Uterus (tissue), 4 donors: ENCODE measurements at places on chromosomes 1 and 21. TPM values are rescaled to one million over a fixed set of nuclear protein-coding genes. Genes with fewer than 3 reads are reported as not detected.

Gene ENAH
- total RNA-seq, result 109 TPM

Gene KRTAP13-2
- total RNA-seq, result not detected

Gene CYYR1
- 83.8 TPM for total RNA-seq

Gene GUCA2A
- total RNA-seq, result not detected

Gene PTTG1IP
- 168 TPM for total RNA-seq

Gene PLEKHA6
- total RNA-seq, result 9.4 TPM

Gene KCNE2
- not detected for total RNA-seq

DNA sequence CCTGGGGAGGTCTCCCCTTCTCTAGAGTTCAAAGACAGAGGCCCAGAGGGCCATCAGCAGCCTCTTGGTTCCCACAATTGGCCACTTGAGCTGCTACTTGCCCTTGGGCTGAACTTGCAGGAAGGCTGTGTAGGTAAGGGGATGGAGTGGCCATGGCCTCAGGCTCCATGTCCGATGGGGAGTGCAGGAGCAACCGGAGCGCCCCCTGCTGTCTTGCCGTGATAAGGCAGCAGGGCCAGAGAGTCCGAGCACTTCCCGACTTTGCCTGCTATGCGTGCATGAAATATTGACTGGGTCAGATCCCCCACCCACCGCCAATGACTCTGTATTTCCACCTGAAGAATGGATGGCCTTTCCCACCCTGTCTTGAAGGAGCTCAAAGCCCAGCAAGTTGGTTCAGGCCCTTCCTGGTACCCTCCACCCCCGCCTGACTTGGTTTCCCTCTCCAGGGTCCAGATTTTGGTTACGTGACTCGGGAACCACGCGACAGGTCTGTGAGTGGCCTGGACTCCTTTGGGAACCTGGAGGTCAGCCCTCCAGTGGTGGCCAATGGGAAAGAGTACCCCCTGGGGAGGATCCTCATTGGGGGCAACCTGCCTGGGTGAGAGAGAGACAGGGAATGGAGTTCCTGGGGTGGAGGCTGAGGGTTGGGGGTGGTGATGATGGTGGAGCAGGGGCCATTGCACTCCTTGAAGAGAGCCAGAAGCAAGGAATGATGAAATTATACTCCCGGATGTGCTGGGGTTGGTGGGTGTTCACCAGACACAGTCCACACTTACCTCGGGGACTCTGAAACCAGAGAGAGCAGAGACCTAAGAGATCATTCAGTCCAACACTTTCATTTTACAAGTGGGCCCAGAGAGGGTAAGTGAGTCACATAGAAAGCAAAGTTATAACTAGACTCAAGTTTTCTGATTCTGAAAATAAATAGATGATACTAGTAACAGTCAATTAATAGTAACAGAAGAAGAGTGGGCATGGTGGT lies 25.6 kb downstream of the PADI3 start:
- no peak for DNase-seq

- DNase-seq, result no peak
Observed at GRCh38 chr1:90671741-90672140, 45.4 kb downstream of the BARHL2 start.

- DNase-seq, result no peak
Observed at GRCh38 chr1:68218490-68218889, 13.8 kb downstream of the WLS start.

GRCh38 chr1:26862781-26863684 lies at the start of gene SFN:
SFN (plus strand) TSS chr1:26863149; CDS start chr1:26863213, 64 bp downstream.
- DNase-seq, result no peak

DNA sequence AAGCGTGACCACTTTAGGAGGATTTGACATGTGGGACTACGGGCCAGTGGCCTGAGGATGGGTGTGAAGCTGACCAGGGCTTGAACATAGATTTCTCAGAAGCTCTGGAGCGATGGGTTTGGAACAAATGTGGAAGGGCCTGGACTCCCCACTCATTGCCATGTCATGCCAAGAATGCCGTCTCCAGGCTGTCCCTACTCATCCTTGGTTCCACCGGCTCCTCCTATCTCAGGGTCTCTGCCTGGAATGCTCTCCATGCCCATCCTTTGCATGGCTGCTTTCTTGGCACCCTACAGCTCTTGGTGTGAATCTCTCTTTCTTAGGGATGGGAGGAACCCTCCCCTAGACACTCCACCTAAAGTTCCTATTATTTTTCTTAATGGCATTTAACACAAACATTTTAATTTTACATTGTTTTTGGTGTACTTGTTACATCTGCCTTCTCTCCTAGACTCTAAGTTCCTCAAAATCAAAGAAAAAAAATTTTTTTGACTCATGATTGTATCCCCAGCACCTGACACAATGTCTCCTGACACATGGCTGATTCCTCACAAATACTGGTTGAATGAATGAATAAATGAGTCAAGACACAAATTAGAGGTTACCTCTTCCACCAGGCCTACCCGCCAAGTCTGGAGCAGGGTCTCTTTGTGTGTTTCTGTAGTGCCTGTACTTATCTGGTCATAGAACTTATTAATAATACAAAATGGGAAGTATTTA lies 114.5 kb downstream of the OMA1 start:
- DNase-seq, result no peak

GRCh38 chr1:39397487-39397886 lies 93.9 kb upstream of the BMP8A start:
- DNase-seq, result no peak

DNA sequence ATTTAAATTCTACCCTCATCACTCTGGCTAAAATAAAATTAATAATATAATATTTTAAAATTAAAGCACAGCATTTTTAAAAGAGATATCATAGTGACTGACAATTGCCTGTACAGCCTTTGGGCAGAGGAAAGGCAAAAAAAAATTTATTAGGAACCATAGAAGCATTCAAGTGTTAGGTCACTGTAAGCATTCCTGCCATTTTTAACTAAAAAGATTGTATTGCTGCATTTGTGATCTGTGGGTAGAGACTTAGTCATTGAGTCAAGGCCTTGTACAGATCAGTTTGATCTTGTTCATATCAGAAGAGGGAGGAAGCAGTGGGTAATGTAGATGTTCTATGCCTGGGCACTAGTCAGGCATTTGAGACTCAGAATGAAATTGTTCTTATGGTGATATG lies 109.9 kb downstream of the LYPLAL1 start:
- DNase-seq, result no peak

GRCh38 chr1:227454686-227455085 lies 108.7 kb upstream of the ZNF678 start:
- no peak for DNase-seq

DNA sequence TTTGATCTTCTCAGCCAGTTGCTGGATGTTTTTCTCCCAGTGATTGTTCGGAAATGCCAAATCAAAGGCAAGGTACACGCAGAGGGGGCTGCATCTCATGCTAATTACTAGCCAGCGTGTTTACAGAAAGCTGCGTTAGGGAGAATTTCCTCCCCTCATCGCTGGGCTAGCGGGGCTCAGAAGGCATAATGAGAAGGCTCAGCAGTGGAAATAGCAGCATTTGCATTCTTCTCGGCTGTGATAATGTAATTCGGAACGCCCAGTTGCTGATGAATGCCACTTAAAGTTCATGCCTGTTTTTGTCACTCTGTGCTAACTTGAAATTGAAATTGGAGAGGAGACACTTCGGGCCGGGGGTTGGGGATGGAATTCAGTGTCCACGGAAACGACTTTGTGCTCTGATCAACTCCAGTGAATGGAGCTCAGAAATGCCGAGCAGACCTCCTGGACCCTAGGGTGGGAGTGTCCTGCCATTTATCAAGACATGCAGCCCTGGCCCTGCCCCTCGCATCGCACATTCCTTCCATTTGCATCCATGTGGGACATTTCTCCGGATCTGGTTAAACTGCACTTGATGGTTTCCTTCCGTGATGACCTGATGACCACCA lies 313.4 kb upstream of the C1orf174 start:
- no peak for DNase-seq

GRCh38 chr21:15124731-15125130 lies 59.9 kb upstream of the NRIP1 start:
- no peak for DNase-seq

DNA sequence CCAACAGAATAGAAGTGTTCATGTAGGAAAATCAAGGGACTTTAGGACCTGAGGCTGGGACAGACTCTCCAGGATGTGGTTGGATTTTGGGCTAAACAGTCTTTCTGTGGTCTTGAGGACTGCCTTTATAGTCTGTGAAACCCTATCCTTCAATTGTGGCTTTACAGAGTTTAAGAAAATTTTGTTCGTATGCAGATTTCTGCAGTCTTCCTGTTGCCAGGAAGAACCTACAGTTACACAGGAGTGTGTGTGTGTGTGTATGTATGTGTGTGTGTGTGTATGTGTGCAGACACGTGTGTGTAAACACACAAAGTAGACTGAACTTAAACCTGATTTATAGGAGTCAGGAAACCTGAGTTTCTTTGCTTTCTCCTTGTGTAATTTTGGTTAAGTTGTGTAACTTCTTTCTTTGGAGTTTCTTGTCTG lies 22.8 kb downstream of the NEK7 start:
- no peak for DNase-seq

- DNase-seq, result peak; percentile 43
Observed at GRCh38 chr21:39788383-39788782, 43.4 kb downstream of the IGSF5 start.

GRCh38 chr1:7454052-7454815 lies 316.9 kb upstream of the VAMP3 start:
- DNase-seq, result no peak

DNA sequence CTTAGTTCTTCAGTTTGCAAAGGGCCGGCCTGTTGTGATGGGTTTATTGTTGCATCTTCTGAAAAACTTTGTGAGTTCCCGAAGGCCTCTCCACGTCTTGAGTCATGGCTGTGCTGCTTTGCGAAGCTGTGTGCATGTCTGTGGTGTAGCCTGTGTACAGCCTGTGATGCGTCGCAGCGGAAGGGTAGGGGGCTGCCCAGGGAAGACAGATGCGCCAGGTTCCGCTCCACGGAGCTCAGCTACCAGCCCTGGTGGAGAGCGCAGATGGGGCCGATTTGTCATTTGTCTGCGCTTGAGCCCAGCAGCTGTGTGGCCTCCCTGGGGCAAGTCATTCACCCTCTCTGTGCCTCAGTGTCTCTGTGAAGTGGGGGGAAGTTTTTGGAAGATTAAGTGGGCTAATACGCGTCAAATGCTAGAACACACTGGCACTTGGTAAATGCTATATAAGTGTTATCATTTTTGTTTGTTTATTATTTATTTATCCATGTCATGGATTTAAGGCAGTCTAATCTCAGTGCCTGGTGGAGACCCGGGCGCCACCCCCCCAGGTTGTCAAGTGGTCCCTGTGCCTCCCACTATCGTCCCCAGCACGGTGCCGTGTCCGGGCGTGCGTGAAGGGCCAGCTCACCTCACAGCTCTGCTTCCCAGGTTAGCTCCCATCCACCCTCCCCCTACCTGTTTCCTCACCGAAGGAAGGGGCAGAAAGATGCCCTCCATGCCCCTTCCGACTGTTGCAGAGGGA lies 8.4 kb downstream of the PDE9A start:
- DNase-seq, result no peak

- no peak for DNase-seq
Observed at GRCh38 chr1:230587061-230587460, 55.2 kb upstream of the COG2 start.

- DNase-seq, result no peak
Observed at GRCh38 chr21:36450511-36450910, 29.4 kb downstream of the CLDN14 start.

DNA sequence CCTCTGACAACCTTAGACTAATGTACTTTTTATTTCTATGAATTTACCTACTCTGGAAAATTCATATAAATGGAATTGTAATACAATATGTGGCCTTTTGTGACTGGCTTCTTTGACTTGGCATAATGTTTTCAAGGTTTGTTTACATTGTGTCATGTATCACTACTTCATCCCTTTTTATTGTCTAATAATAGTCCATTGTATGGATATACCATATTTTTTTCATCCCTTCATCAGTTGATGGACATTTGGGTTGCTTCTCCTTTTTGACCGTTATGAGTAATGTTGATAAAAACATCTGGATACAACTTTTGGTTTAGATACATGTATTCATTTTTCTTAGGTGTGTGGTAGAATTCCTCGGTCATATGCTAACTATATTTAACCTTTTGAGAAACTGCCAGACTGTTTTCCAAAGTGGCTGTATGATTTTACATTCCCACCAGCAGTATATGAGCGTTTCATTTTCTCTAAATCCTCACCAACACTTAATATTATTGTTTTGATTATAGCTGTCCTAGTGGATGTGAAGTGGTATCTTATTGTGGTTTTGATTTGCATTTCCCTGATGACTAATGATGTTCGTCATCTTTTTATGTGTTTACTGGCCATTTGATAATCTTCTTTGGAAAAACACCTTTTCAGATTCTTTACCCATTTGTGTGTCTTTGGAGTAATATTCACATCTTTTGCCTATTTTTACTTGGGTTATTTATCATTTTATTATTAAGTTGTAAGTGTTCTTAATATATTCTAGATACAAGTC lies 3.5 kb downstream of the RO60 start:
- no peak for DNase-seq

DNA sequence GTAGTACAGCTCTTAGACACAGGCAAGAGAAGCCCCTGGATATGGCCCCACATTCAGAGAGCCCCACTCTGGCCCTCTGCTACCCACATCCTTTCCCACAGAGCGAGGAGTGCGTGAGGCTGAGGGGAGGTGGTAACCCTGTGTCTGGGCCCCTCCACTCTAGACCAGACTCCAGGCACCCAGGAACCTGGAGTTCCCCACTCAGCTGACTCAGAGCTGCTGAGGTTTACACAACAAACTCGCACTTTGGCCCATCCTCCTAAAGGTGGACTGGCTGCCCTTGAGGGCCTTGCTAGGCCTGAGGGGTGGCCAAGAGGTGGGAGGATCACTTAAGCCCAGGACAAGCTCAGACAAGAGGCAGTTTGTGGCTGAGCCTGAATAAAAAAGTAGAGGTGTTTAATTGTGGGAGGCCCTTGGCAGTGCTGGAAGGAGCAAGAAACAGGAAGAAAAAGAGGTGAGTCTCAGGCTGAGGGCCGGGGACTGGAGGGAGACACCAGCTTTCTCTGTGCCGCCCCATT lies 10.7 kb downstream of the MR1 start:
- no peak for DNase-seq

DNA sequence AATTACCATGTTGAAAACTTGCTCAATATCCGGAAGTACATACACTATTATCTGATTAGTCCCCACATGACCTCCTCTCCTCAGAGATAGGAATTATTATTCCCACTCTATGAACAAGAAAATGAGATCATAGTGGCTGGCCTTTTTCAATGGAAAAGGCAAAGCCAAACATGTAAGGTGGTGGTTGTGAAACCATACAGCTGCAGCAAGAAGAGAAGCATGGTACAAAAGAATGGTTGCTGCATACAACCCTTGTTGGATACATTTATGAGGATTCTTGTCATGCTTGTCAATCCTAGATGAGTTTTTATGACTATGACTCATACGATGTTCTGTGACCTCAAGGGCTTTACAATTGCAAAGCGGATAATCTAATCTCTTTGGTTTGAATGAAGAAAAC lies 514.7 kb downstream of the PLPP3 start:
- DNase-seq, result no peak
